Epithelial cell of proximal tubule (primary cell): ENCODE measurements at places on chromosomes 12 and 14. TPM values are rescaled to one million over a fixed set of nuclear protein-coding genes. Genes with fewer than 3 reads are reported as not detected.

The SIVA1 gene
- total RNA-seq, result 298 and 558 TPM in 2 replicates

The ISM2 gene
- total RNA-seq, result 0.75 TPM in 1 of 2 replicates, not detected in the other

The SERPINA12 gene
- total RNA-seq, result not detected in 2 replicates

The SDS gene
- not detected in 2 replicates for total RNA-seq

The NKX2-1 gene
- not detected in 2 replicates for total RNA-seq

The OR4Q3 gene
- not detected in 2 replicates for total RNA-seq

The PLEKHH1 gene
- 6.3 and 7.6 TPM in 2 replicates for total RNA-seq

The ASPG gene
- total RNA-seq, result not detected in 2 replicates

The RFX4 gene
- not detected in 2 replicates for total RNA-seq

The ZC3H14 gene
- 55.1 and 65.3 TPM in 2 replicates for total RNA-seq

The DYNLL1 gene
- 357 and 388 TPM in 2 replicates for total RNA-seq

The PRPH gene
- total RNA-seq, result 1.1 TPM in 1 of 2 replicates, not detected in the other

The PUS7L gene
- 6.3 and 11.0 TPM in 2 replicates for total RNA-seq

The KRT7 gene
- total RNA-seq, result 495 and 768 TPM in 2 replicates

The CLEC2B gene
- not detected in 2 replicates for total RNA-seq

The PPFIA2 gene
- total RNA-seq, result 0.06 and 0.80 TPM in 2 replicates

The C12orf50 gene
- total RNA-seq, result not detected in 2 replicates

The RD3L gene
- not detected in 2 replicates for total RNA-seq

The CCDC197 gene
- not detected in 2 replicates for total RNA-seq

The DPPA3 gene
- not detected in 2 replicates for total RNA-seq

The CPNE8 gene
- 4.3 and 7.1 TPM in 2 replicates for total RNA-seq

The EPYC gene
- not detected in 2 replicates for total RNA-seq

The IL26 gene
- not detected in 2 replicates for total RNA-seq

The MFAP5 gene
- total RNA-seq, result 0.75 and 0.94 TPM in 2 replicates

The PELI2 gene
- total RNA-seq, result 4.2 and 6.6 TPM in 2 replicates

The ZBTB42 gene
- total RNA-seq, result 5.4 and 7.8 TPM in 2 replicates

The ARMH4 gene
- 4.4 and 5.8 TPM in 2 replicates for total RNA-seq

The ZFHX2 gene
- 0.58 and 0.81 TPM in 2 replicates for total RNA-seq

The AQP5 gene
- 0.07 TPM in 1 of 2 replicates, not detected in the other for total RNA-seq

The ACOT6 gene
- 0.07 TPM in 1 of 2 replicates, not detected in the other for total RNA-seq

The BTBD7 gene
- total RNA-seq, result 18.4 and 22.2 TPM in 2 replicates

The LRTM2 gene
- total RNA-seq, result not detected in 2 replicates

The MMP19 gene
- 1.2 and 1.3 TPM in 2 replicates for total RNA-seq

The TTLL5 gene
- 20.4 and 39.6 TPM in 2 replicates for total RNA-seq

The PLEKHA5 gene
- total RNA-seq, result 19.9 and 23.4 TPM in 2 replicates

The PZP gene
- not detected in 2 replicates for total RNA-seq

The METTL25 gene
- 4.7 and 8.8 TPM in 2 replicates for total RNA-seq

The FITM1 gene
- not detected in 2 replicates for total RNA-seq

The CFAP251 gene
- 2.2 and 4.6 TPM in 2 replicates for total RNA-seq

The SCN8A gene
- 0.58 and 0.86 TPM in 2 replicates for total RNA-seq

The RHEBL1 gene
- total RNA-seq, result 1.6 and 2.3 TPM in 2 replicates
